Fibroblast of skin of right biceps (primary cell): ENCODE measurements at places on chromosomes 4 and X.
A peak's percentile ranks its signal among the peaks of the same experiment; 100 is the strongest.

DNA sequence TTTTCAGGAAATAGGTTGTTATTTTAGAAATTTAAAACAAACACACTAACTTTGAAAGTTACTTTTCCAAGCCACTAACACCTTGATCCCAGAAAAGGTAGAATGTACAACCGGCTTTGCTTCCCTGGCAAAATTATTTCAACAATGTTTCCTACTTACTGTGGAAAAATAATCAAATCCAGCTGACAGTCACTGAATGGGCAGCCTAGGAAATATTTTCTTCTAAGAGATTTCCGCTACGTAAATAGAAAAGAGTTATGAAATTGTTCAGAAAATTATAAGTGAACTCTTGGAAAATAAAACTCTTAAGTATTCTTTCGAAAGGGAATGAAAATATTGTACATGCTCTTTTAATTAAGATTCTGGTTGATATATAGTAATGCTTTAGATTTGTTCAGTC, 195.7 kb downstream of the GASK1B start:
- DNase-seq = peak; percentile 23

DNA sequence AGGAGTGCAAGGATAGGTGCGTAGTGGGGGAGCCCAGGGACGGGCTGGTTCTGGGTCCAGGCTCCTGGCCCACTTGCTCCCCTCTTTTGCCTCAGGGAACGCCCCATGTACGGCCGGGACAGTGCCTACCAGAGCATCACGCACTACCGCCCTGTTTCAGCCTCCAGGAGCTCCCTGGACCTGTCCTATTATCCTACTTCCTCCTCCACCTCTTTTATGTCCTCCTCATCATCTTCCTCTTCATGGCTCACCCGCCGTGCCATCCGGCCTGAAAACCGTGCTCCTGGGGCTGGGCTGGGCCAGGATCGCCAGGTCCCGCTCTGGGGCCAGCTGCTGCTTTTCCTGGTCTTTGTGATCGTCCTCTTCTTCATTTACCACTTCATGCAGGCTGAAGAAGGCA, 1.7 kb downstream of the EMD start:
- DNase-seq = no peak

- DNase-seq = no peak
Measured at GRCh38 chr4:41865306-41865980, 69.8 kb upstream of the TMEM33 start.

- DNase-seq = peak; percentile 53
Measured at GRCh38 chr4:39825741-39826231, 127.8 kb downstream of the UBE2K start.

GRCh38 chr4:164866817-164867490, 10.0 kb upstream of the APELA start:
- DNase-seq = peak; percentile 41

DNA sequence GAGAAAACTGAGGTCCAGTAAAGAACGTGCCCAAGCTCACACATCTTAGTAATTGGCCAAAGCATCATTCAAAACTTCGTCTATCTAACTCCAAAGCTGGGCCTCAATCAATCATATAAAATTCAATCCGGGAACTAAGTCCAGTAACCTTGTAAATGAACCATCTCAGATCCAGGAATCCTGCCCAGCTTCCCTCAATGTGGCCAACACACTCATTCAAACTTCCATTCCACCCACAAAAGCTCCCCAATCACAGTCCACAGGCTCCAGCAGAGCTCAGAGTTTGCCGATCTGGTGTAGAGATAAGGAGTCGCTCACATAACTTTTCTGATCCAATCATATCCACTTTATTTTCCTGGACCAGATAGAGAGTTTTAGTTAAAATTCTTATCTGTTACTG, 144.8 kb downstream of the SPATA18 start:
- no peak for DNase-seq

- no peak for DNase-seq
Measured at GRCh38 chrX:71991164-71991563, 80.5 kb downstream of the NHSL2 start.

GRCh38 chr4:7020290-7020689, 22.9 kb upstream of the TADA2B start:
- DNase-seq = no peak

DNA sequence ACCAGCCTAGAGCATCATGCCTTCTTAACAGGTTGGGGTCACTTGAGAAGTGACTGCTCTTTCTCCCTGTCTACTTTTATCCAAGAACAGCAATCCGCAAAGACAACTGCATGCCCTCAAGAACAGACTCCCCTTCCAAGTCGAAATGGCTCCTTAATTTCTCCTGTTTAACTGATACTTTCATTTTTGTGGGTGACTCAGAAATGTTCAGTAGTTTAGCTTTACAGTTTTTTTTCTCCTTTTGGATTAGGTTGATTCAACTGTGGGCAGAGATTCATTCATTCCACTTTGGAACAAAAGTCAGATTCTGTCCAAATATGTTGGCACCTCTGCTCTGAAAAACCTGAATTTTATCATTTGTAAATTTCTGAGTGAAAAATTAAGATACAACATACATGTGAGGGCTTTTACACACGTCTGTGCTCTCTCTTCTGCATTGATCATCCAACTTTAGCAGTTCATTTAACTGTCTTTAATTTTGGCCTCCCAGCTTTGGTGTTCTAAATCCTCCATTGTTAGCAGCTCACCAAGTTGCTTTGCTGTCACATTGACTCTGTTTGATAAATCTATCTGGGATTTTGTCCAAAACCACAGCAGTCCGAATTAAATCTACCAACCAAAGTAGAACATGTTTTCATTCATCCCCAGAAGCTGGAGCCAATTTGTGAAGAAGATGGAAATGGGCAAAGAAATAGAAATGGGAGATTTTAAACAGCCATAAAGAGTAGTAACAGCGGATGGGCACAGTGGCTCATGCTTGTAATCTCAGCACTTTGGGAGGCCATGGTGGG, 50.0 kb downstream of the HOPX start:
- peak; percentile 82 for DNase-seq

DNA sequence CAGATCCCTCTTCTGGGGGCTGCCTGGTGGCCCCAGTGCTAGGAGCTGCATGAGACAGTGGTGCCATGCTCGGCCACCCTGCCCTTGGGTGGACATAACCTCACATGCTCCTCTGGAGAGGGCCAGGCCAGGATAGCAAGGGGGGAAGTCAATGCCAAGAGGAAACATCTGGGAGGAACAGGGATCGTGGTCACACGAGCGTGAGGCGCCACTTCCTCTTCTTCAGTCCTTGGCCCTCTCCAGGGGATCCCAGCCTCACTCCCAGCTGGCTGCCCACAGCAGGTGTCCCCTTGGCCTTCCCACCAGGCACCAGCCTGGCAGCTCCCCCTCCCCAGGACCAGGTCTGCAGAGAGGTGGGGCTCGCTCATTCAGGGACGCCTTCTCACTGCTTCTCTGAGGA, 28.6 kb downstream of the TBC1D14 start:
- DNase-seq = no peak

DNA sequence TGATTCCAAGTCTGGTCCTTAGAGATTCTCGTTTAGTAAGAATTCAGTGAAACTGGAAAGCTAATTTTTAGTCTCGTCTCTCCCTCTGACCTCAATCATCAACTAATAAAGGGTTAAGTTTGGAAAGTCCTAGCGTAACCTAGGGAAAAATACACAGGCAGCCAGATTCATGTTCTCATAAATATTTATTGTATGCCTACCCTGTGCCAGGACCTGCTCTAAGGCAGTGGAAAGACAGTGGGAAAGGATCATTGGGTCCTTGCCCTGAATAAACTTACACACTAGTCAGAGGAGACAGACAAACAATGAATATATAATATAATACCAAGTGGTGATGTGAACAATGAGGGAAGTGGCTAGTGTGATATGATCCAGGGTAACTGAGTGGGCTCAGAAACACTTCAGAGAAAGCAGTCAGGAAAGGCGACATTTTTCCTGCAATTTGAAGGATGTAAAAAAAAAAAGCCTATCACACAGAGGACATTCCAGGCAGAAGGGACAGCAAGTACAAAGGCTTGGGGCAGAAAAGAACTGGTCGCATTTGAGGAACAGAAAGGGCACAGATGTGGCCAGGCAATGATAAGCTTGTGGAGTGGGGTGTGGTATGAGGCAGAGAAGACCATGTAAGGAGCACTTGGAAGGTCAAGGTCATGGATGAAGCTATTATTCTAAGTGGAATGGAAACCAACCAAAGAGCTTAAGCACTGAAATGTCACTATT, 128.8 kb downstream of the AMELX start:
- no peak for DNase-seq

- no peak for DNase-seq
Measured at GRCh38 chr4:174591243-174592021, 69.1 kb upstream of the HPGD start.
